Caco-2 (cell line): ENCODE measurements at places on chromosomes 1 and 21. TPM values are rescaled to one million over a fixed set of nuclear protein-coding genes. Genes with fewer than 3 reads are reported as not detected.

EDARADD gene
- total RNA-seq: 14.4 and 15.6 TPM in 2 replicates

DNA sequence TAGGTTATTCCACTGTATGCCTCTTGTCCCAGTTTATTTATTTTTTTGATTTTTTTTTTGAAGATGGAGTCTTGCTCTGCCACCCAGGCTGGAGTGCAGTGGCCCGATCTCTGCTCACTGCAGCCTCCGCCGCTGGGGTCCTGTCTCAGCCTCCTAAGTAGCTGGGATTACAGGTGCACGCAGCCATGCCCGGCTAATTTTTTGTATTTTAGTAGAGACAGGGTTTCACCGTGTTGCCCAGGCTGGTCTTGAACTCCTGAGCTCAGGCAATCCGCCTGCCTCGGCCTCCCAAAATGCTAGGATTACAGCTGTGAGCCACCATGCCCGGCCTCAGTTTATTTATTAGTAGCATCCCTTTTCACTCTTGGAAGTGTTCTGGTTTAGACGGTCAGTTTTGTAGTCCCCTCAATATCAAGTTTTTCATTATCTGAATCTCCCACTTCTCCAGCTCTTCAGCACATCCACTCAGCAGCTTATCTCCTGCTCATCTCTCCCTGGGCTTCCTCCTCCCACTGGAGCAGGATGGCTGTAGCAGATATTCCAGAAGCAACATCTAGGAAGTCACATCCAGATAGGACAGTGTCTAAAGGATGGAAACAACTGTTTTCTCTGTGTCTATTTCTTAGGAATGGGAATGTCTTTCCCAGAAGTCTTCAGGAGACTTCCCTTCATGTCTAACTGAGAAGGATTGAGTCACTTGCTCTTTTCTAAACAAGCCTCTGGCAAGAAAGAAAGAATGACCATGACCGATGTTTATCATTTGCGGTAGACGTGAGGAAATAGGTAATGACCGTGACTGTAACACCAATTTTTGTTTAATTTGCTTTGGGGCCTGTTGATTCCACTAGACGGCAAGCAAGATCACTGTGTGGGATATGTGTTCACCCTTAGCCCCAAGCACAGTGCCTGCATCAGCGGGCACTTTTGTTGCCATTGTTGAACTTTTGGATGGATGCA is 14.4 kb downstream of the CCDC190 start:
- no peak overlapping the region for H3K4me3 ChIP-seq
- H3K4me1 ChIP-seq: no peaks in the 10 kb centered on the region
- no peaks in the 10 kb centered on the region for H3K27me3 ChIP-seq
- no peaks in the 10 kb centered on the region for H3K36me3 ChIP-seq
- DNase-seq: no peak

DNA sequence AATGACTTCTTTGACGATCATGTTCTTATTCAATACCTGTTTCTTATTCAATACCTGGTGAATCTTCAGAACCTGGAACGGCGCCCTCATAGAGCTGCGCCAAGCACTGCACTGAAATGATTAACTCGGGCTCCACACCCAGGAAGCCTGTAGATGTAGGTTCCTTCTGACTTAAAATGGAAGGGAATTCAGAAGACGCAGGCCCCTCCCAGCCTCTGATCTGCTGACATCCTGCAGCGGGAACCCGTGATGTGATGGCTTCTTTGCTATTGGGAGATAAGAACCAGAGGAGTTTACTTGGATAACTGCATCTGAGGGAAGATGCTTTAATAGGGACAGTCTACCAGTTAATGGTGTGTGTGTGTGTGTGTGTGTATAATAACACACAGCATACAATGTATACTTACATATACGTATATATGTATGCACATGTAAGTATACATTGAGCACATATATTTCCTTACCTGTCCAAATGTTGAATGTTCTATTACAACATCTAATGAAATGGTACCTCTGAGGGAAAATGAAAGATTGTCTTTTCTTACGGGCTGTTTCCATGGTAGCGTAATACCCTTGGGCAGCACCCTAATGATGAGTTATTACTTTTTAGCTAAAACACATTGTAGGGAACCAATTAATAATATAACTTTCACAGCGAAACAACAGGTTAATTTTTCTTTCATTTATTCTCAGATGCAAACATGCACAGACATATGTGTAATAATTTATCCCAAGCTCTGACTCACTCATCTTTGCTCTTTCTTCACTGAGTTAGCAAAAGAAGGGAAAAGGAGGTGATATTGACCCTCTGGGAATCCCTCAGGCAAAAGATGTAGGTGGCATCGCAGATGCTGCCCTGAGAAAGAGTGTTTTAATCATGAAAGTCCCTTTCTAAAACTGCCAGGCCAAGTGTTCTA is 379.8 kb downstream of the SIPA1L2 start:
- H3K27me3 ChIP-seq: no peaks in the 10 kb centered on the region
- no peaks in the 10 kb centered on the region for H3K4me1 ChIP-seq
- no peak for DNase-seq
- peak overlapping the region; percentile 46 for H3K27ac ChIP-seq
- no peaks in the 10 kb centered on the region for H3K36me3 ChIP-seq

DNA sequence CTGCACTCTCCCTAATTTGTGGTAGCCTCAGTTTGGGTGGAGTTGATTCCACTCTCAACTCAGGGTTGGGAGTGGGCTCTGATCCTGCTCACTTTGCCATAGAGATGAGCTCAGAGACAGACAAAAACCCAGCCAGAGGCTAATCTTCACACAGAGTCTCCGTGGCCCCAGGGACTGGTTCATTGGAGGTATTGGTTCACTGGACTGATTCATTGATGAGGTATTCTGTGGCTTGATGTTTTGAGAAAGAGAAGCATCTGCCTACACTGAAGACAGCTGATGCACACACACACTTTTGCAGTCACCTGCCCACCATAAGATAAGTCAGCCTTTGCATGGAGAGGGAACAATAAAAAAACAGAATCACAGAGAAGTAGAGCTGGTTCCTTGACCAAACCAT is 183.8 kb downstream of the AJAP1 start:
- no peaks in the 10 kb centered on the region for H3K4me1 ChIP-seq
- H3K36me3 ChIP-seq: no peaks in the 10 kb centered on the region
- no peak overlapping the region for H3K27ac ChIP-seq
- no peak for DNase-seq

- DNase-seq: no peak
- H3K4me1 ChIP-seq: peaks cover 81% of the 10 kb centered on the region
- H3K27ac ChIP-seq: peak overlapping the region; percentile 8
Observed at GRCh38 chr1:231397886-231398671, 24.0 kb downstream of the EGLN1 start.

DNA sequence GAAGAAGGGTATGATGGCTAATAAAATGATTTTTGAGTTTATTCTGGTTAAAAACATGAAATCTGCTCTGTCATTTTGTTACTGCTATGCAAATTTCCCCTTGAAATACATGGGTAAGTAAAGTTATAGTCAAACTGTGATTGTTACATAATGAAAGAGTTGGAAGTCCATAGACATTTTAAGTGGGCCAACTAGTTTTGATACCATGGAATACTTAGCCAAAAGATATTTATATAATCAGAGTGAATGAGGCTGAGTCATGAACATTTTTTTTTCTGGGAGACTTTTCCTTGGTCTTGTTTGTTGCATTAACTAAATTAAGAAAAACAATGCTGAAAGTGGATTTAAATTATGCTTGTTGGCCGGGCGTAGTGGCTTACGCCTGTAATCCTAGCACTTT is 58.2 kb upstream of the MPC2 start:
- no peak overlapping the region for H3K4me3 ChIP-seq
- no peaks in the 10 kb centered on the region; the same call in 1 of the 2 replicates for H3K36me3 ChIP-seq
- DNase-seq: no peak

CCDC17 gene
- total RNA-seq: 1.9 and 2.4 TPM in 2 replicates

HOOK1 gene
- total RNA-seq: 23.0 and 25.2 TPM in 2 replicates

GRCh38 chr1:101257500-101258325 is 20.9 kb downstream of the S1PR1 start:
- H3K4me1 ChIP-seq: no peaks in the 10 kb centered on the region
- DNase-seq: no peak
- H3K4me3 ChIP-seq: no peak overlapping the region
- H3K36me3 ChIP-seq: no peaks in the 10 kb centered on the region
- H3K27ac ChIP-seq: no peak overlapping the region
- H3K27me3 ChIP-seq: no peaks in the 10 kb centered on the region

GPR37L1 gene
- 0.07 TPM in 2 replicates for total RNA-seq

GRCh38 chr1:116952738-116953275 is 43.1 kb downstream of the PTGFRN start:
- H3K36me3 ChIP-seq: no peaks in the 10 kb centered on the region
- H3K4me3 ChIP-seq: no peak overlapping the region
- H3K4me1 ChIP-seq: no peaks in the 10 kb centered on the region
- no peaks in the 10 kb centered on the region for H3K27me3 ChIP-seq
- no peak for DNase-seq
- no peak overlapping the region for H3K27ac ChIP-seq

- no peaks in the 10 kb centered on the region for H3K27me3 ChIP-seq
- no peaks in the 10 kb centered on the region for H3K4me1 ChIP-seq
Observed at GRCh38 chr1:160675641-160676410, 29.0 kb upstream of the SLAMF1 start.

GRCh38 chr1:39613250-39613649 is 26.2 kb downstream of the HEYL start:
- H3K27me3 ChIP-seq: no peaks in the 10 kb centered on the region
- no peak for DNase-seq
- H3K4me3 ChIP-seq: no peak overlapping the region
- H3K4me1 ChIP-seq: no peaks in the 10 kb centered on the region

- peaks cover 4% of the 10 kb centered on the region for H3K4me1 ChIP-seq
- no peak for DNase-seq
- H3K27me3 ChIP-seq: no peaks in the 10 kb centered on the region
- H3K36me3 ChIP-seq: no peaks in the 10 kb centered on the region
- no peak overlapping the region for H3K27ac ChIP-seq
- H3K4me3 ChIP-seq: no peak overlapping the region
Observed at GRCh38 chr1:201226859-201227488, 36.4 kb downstream of the IGFN1 start.

DNA sequence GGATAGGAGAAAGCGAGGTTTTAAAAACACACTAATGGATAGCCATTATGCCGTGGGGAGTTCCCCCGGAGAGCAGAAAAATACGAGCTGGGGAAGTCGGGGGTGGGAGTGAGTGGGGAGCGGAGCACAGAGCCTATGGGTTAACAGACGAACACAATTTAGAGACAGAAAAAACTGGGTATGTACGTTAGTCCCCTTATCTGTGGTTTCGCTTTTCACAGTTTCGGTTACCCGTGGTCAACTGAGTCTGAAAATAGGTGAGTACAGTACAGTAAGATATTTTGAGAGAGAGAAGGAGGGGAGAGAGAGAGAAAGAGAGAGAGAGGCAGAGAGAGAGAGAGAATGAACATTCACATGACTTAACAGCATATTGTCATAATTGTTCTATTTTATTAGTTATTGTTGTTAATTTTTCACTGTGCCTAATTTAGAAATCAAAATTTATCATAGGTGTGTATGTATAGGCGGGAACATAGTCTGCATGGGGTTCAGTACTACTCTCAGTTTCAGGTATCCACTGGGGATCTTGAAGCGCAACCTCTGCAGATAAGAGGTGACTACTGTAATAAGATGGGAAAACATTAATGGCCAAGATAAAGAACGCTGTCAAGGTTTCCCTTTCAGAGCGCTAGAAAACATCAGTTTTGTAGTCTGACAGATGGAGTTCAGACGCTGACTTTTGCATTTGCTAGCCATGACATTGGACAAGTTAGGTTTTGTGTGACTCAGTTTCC is 125.6 kb upstream of the LMO4 start:
- H3K27me3 ChIP-seq: no peaks in the 10 kb centered on the region
- H3K4me3 ChIP-seq: no peak overlapping the region
- DNase-seq: no peak
- H3K4me1 ChIP-seq: no peaks in the 10 kb centered on the region
- no peak overlapping the region for H3K27ac ChIP-seq
- H3K36me3 ChIP-seq: no peaks in the 10 kb centered on the region

GRCh38 chr1:114671939-114672275 is 2.1 kb upstream of the DENND2C start:
- no peak for DNase-seq
- no peaks in the 10 kb centered on the region for H3K4me1 ChIP-seq
- no peak overlapping the region for H3K27ac ChIP-seq
- H3K4me3 ChIP-seq: no peak overlapping the region
- H3K27me3 ChIP-seq: no peaks in the 10 kb centered on the region
- no peaks in the 10 kb centered on the region for H3K36me3 ChIP-seq

KCNC4 gene
- total RNA-seq: 5.3 TPM in 2 replicates

- no peak for DNase-seq
- H3K27me3 ChIP-seq: no peaks in the 10 kb centered on the region
- H3K27ac ChIP-seq: no peak overlapping the region
- peaks cover 18% of the 10 kb centered on the region; the same call in 1 of the 2 replicates for H3K4me1 ChIP-seq
- H3K4me3 ChIP-seq: no peak overlapping the region
- no peaks in the 10 kb centered on the region for H3K36me3 ChIP-seq
Observed at GRCh38 chr1:192858456-192858855, 49.6 kb downstream of the RGS2 start.

- H3K4me1 ChIP-seq: peaks cover 36% of the 10 kb centered on the region
- peak; percentile 49 for DNase-seq
- H3K27me3 ChIP-seq: no peaks in the 10 kb centered on the region
- H3K36me3 ChIP-seq: no peaks in the 10 kb centered on the region
Observed at GRCh38 chr1:168141871-168142385, 5.2 kb upstream of the GPR161 start.

LGR6 gene
- total RNA-seq: 0.36 TPM in 1 of 2 replicates, not detected in the other

F13B gene
- 0.39 TPM in 1 of 2 replicates, not detected in the other for total RNA-seq
